Activated naive CD4-positive, alpha-beta T cell treated with anti-CD3 and anti-CD28 coated beads for 36 hours (primary cell): ENCODE measurements at places on chromosomes 7 and 10. TPM values are rescaled to one million over a fixed set of nuclear protein-coding genes. Genes with fewer than 3 reads are reported as not detected.

The METTL27 gene
- 2.2 TPM for total RNA-seq

- DNase-seq: no peak
Measured at GRCh38 chr7:3795781-3796180, 494.7 kb downstream of the SDK1 start.

DNA sequence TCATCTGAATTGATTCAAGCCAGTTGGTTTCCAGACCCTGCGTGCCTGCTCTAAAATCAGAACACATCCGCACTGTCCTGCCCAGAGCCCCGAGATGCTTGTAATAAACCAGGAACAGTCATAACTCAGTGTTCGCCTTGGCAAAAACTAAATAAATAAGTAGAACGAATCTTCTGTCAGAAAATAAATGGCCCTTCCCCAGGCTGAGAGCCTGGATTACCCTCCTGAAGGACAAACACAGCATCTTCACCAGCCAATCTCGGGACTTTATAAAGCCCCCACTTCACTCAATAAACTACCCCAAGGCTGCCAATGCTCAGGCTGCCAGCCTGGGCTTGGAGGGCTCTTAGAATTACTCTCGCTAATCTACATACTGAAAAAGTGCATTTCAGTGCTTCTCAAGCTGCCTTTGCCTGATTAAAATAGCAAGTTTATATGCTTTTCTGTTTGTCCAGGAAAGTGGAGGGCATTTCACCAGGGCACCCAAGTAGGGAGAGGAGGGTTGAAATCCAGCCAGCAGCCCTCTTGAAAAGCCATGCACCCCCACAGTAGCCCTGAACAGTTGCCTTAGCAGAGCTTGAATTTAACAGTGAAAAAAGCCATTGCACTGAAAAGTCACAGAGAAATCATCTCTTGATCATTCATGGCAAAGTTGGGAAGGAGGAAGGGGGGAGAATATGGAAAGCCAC lies 136.6 kb downstream of the CALN1 start:
- DNase-seq: no peak

GRCh38 chr10:16509996-16510395 lies 11.7 kb downstream of the C1QL3 start:
- no peak for DNase-seq

- DNase-seq: no peak
Measured at GRCh38 chr7:82625377-82625776, 181.8 kb upstream of the CACNA2D1 start.

GRCh38 chr10:60495338-60496055 lies 105.8 kb upstream of the ANK3 start:
- DNase-seq: no peak

GRCh38 chr7:132072165-132072564 lies 504.1 kb downstream of the PLXNA4 start:
- DNase-seq: no peak

DNA sequence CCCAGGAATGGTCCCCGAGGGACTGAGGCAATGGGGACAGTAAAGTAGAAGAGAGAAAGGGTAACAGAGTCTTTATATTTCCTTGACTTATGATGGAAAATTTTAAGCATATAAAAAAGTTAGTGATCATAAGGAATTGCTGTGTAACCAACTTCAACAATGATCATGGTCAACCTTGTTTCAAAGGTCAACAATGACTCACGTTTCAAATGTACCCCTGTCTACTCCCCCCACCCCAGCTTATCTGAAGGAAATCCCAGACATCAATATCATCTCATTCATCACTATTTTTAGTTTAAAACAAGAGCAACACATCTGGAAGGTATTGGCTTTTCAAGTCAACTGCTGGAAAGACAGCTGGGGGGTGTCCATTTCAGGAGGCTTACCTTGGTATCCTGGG lies 92.9 kb downstream of the SMURF1 start:
- DNase-seq: no peak
